ENCODE measurements at places on chromosomes 2 and 18. TPM values are rescaled to one million over a fixed set of nuclear protein-coding genes. Genes with fewer than 3 reads are reported as not detected.

DNA sequence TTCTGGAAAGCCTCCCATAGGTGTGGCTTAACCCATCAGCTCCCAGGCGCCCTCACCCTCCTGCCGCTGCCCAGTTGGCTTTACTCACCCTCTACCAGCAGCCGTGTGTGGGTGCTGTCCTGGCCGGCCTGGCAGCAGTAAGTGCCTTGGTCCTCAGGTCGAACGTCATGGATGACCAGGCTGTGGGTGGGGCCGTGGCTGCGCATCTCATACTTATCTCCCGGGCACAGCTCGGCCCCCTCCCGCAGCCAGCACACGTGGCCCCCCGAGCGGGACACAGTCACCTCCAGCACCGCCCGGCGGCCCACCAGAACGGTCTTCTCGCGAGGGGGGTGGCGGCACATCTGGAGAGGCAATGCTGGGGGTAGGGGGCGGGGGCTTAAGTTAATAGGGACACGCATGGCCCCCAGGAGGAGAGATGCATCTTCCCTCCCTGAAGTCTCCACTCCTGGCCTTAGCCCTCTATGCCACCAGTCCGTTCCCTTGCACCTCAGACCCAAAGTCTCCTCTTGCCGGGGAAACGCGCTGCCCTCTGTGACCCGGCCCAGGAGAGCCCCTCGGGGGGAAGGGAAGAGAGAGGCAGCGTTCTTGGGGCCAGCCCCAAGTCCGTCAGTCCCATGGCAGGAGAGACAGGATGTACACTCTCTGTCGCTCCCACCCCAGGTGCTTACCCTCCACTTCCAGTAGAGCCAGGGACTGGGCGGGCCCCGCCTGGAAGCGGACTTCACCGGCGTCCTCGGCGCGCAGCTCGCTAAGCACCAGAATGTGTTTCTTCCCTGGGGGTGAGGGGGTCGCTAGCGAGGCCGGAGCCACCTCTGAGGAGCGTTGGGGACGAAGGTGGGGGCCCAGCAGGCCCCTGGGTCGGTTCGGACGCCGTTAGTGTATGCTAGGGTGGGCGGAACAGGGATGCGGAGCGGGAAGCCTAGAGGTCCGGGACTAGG, 7.9 kb downstream of the TMEM198 start:
- DNase-seq: no peak

GRCh38 chr2:240245706-240246105, 105.2 kb upstream of the OTOS start:
- DNase-seq: peak; percentile 86

DNA sequence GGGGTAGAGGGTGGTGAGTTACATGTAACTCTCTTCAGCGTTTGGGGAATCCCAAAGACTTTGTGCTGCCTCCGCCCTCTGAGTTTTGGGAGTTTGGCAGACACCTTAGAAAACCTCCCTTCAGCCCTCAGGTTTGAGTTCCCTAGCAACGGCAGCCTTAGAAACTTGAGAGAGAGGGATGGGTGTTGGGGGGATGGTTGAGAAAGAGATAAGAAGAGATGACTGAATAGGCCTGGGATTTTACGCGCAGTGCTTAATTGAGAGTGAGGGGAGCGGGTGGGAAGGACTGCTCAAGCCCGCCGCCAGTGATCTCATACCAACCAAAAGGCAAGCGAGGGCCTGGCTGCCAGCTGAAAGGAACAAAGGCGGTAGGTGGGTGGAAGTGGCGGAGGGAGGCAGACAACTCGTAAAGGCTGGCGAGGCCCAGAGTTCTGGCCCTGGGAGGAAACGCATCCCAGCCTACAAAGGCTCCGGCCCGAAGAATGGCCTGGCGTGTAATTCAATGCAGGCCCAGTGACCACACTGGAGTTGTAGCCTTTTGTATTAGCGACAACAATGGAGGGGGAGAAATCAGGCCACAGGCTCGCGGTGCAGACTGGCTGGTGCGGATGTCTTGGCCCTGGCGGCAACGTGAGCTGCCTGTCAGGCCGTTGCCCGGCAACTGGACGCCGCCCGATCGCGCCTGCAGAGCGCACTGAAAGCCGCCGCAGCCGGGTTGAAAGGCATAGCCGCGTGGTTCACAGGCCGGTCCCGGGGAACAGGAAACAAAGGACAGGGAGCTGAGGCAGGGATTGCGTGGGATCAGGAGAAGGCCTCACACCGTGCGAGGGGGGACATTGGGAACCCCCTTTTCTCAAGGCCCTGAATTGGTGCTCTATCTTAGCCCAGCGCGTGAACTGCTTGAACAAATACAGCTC, 39.9 kb upstream of the DARS1 start:
- DNase-seq: peak; percentile 88

GRCh38 chr18:54165450-54165849, 59.0 kb downstream of the MBD2 start:
- DNase-seq: no peak

- DNase-seq: no peak
Observed at GRCh38 chr2:10573709-10574108, 116.1 kb downstream of the NOL10 start.

DNA sequence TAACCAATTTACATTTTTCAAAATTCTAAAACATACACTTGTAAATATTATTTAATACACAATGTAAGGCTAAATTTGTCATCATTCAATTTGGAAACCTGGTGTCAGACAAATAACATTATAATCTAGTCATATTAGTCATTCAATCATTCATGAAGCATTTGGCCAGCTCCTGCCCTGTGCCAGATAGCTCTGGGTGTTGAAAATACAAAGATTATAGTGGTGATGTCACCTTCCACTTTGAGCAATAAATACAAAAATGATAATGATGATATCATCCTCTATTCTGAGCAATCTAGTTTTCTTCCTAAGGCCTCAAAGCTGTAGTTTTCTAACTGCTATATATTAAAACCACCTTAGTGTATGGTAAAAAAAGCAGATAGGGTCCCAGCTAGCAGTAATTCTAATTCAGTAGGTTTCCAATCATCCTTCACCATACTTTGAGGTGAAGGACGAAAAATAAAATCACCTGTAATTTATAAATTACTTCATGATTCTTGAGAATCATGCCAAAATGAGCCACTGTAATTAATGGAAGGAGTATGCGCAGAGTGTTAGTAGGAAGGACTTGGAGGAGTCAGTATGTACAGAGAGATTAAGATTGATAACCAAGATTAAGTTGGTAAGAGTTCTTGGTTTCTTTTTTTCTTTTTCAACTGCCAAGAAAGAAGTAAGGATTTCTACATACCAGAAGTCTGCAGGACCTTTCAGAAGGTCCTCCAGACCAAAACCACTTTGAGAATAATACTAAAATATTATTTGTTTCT, 23.2 kb downstream of the MEMO1 start:
- DNase-seq: no peak

DNA sequence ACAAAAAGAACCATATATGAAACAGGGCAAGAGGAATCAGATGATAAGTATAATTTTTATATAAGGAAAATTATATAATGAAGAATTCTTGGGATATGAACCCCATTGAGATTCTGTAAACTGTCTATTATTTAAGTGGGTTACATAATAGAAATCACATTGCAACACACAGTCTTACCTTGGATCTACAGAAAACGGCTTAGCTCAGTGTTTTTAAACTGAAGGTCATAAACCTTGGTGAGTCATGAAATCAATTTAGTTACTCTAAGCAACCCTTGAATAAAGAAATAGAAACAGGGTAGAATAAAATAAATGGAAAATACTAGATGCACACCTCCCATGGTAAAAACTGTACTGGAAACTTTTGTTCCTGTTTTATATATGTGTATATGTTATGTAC, 50.7 kb downstream of the METTL8 start:
- DNase-seq: no peak

DNA sequence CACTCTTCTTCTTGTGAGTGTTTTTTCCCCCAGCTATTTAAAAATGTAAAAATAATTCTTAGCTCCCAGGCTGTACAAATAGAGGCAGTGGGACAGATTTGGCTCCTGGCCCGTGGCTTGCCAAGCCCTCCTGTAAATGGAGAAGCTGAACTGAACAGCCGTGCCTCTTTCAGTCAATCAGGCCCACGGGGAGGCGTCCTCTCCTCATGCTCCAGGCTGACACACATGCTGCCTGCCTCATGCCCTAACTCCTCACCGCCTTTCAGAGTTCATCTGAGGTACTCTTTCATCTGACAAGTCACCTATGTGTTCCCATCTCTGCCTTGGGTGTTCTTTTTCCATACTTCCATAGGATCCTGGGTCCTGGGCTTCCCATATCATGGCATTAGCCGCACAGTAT, 58.9 kb downstream of the BMP10 start:
- no peak for DNase-seq

DNA sequence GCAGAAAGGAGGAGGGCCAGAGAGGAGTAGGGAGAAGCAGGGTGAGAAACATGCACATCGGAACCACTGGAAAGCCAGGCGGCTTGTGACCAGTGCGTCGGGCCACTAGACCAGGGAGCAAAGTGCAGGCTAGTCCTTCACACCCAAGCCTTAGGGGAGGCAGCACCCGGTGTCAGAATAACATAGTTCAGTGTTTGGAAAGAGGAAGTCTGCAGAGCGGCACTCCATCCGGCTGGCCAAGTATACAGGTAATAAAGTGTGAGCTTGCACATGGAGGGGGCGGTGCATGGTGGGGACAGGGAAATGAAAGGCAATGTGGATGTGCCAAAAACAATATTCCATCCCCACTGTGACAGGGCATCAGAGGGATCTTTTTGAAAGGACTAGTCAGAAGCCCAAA, 69.7 kb downstream of the ZNF521 start:
- no peak for DNase-seq

GRCh38 chr2:64658269-64658668, 4.6 kb upstream of the SERTAD2 start:
- no peak for DNase-seq

- no peak for DNase-seq
Observed at GRCh38 chr2:1518867-1519530, 105.7 kb downstream of the TPO start.

DNA sequence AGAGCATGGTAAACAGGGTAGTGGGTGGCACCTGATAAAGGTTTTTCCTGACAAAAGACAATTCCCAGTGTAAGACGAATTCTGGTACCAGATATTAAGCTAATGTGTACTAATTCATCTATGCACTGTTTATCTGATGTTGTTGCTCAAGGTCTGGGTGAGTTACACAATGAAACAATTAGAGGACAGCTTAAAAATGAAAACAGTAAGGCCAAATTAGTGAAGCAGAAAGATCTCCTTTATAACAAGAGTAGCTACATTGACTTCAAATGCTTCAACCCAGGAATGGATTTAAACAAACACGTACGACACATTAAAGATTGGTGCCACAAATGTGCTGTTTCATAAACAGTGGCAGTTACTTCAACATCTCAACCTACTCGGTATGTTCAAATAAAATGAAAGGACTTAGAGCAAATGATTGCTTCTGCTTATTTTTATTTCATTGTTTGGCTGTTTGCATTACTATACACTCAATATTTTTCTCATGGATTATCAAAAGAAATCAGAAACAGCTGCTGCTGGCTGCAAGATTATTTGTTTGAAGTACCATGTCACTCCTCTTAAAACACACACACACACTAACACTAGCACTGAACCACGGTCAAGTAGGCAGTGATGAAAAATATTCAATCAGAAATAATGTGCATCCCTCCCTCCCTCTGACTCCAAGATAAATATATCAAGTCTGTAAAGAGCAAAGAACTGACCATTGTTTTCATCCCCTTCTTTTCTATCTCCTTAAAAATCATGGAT, 94.4 kb upstream of the RND3 start:
- no peak for DNase-seq

- DNase-seq: no peak
Observed at GRCh38 chr2:1481406-1482252, 68.4 kb downstream of the TPO start.

DNA sequence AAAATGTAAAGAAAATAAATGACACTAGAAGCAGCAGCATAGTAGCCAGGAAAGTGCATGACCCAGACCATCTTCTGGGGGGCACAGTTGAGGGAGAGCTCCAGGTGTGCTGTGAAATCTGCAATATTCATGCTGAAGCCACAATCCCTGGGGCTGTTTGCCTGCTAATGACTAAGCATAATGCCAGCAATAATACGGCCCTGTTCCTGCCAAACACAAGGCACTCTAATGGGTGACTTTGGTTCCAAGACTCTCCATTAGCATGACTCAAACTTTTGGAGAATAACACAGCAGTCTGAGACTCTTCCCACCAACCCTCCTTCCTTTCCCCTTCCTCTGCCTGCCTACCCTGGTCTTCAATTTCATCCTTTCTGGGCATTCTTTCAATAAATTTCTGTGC, 77.9 kb upstream of the DOCK10 start:
- DNase-seq: no peak

- peak; percentile 71 for DNase-seq
Observed at GRCh38 chr2:231672617-231673347, 35.5 kb upstream of the PTMA start.

GRCh38 chr2:56687169-56687568, 503.4 kb downstream of the CCDC85A start:
- no peak for DNase-seq

DNA sequence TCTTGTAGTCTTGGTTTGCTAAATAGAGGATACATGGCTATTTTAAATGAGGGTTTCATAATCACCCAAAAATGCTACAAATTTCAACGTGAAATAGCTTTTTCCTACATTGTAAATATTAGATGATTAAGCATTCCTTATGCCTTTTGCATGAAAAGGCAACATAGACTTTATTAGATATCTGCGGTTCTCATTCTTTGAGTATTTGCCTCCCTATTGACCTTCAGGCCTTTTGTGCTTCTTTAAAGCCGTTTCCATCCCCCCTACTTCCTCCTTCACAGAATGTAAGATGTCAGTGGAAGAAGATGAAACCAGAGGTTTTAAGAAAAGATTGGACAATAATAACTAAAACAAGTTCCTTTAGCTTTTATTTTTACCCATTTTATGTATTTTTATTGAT, 144.1 kb downstream of the UBE2E3 start:
- no peak for DNase-seq

DNA sequence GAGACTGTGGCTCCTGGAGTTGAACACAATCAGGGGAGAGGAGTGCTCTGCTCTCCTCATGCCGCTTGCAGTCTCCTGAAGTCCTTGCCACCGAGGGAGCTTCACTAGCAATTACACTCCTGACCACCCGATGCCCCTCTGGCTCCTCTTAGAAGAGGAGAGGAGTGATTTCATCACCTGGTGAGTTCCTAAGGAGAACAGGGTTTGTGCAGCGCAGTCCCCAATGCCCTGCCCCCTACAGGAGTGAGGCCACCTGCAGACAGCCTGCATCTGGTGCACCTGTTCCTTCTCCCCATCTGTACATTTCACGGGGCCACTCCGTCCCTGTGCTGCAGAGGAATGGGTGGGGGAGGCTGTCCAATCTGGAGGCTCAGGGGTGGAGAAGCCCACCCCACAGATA, 267.2 kb downstream of the HRH4 start:
- no peak for DNase-seq

Gene NPC1
- total RNA-seq: 10.9 TPM

Gene TNFRSF11A
- 1.1 TPM for total RNA-seq

Gene AFF3
- 6.8 TPM for total RNA-seq

Gene DLGAP1
- total RNA-seq: not detected

Gene MC2R
- total RNA-seq: not detected

Gene GPD2
- total RNA-seq: 18.7 TPM

Gene UNC80
- total RNA-seq: not detected

Gene PFN4
- 0.32 TPM for total RNA-seq

Gene MOCOS
- total RNA-seq: 0.38 TPM
